Stomach (tissue), 19 donors: ENCODE measurements at places on chromosomes 1 and 21. TPM values are rescaled to one million over a fixed set of nuclear protein-coding genes. Genes with fewer than 3 reads are reported as not detected.

DNA sequence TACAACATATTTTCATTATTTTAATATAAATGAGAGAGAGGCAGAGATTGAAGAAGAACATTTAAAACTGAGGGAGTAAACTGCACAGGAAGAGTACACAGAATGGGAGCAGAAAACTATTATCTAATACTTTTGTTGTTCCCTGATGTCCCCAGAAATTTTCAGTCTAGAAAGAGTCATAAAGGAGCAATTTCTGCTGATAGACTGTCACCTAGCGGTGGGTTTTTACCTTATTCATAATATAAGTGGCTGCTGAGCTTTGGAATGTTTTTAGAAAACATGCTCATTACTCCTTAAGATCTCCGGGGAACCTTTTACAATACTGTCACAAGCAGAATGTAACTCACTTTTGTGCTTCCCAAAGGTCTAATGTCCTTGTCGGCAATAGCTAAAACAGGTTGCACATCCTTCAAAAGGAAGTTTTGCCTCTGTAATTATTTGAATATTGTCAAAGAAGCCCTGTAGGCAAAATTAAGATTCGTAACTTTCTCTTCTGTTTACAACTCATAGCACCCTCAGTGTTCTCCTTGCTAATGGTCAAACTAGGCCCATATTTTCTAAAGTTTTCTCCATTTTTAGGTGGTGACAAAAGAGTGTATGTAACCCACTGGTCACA is 4.9 kb upstream of the NPL start:
- H3K4me3 ChIP-seq, result no peak overlapping the region
- H3K36me3 ChIP-seq, result no peaks in the 10 kb centered on the region
- peaks cover 19% of the 10 kb centered on the region for H3K4me1 ChIP-seq
- H3K27me3 ChIP-seq, result no peaks in the 10 kb centered on the region

DNA sequence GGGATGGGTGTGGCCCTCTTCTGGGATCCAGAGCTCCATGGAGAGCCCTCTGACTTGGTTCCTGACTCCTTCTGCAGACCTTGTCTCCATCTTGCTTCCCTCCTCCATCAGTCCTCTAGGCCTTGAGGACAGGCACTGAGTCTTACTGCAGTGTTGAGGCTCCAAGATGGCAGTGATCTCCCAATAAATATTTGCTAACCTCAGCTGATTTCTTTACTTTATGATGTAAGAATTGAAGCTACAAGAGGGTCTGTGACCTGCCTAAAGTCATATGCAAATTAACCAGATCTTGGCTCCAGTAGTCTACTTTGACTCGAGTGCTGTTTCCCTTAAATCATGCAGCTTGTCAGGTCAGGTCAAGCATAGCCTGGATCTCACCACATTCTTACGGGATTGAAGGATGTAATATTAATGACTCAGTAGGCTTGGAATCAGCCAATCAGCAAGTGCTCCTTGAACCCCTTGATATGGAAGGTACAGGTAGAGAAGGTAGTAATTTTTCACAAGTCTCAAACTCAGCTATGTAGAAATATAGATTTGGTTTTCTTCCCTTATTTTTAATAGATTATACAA is 93.0 kb downstream of the CLIC6 start:
- no peak overlapping the region for H3K4me3 ChIP-seq
- no peak overlapping the region for H3K27ac ChIP-seq
- no peaks in the 10 kb centered on the region for H3K27me3 ChIP-seq
- DNase-seq, result no peak
- H3K4me1 ChIP-seq, result no peaks in the 10 kb centered on the region

DNA sequence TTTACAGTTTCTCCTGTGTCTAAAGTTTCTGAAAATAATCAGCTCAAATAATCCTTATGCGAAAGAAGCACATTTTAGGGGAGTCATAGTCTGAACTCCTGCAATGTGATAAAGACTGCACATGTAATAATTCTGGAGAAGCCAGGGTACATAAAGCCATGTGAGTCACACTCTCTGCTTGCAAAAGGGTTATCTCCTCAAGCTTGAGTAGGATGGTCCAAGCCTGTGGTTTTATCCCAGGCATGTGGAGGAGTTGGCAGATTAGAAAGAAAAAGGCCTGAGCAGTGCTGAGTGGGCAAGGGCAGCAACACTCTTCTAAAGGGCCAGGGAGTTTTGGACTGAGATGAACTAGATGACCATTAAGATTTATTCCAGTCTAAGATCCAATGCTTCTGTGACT is 220.4 kb downstream of the RHOU start:
- no peaks in the 10 kb centered on the region for H3K4me1 ChIP-seq
- no peak for DNase-seq
- H3K27me3 ChIP-seq, result no peaks in the 10 kb centered on the region
- no peak overlapping the region for H3K27ac ChIP-seq
- no peak overlapping the region for H3K4me3 ChIP-seq

- H3K4me1 ChIP-seq, result peaks cover 13% of the 10 kb centered on the region
- H3K27ac ChIP-seq, result no peak overlapping the region
- H3K27me3 ChIP-seq, result no peaks in the 10 kb centered on the region
- H3K4me3 ChIP-seq, result no peak overlapping the region
These were observed 83.9 kb upstream of the KCNE2 start for GRCh38 chr21:34279883-34280282.

DNA sequence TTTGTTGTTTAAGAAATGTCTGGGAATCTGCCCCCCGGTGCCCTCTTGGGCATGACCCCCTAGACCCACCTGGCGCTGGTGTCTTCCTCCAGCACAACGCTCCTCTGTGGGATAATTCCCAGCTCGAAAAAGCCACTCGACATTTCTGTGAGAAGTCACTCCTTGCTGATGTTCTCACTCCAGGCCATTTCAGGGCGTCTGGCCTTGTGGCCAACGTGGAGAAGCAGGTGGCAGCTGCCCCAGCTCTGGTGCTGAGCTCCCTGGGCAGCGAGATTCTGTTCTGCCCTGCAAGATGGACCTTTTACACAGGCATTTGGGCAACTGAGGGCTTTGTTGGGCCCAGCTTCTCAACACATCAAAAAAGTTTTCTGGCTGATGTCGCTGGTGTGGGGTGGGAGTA is 147.7 kb upstream of the WNT4 start:
- no peak overlapping the region for H3K27ac ChIP-seq
- no peaks in the 10 kb centered on the region for H3K4me1 ChIP-seq
- H3K4me3 ChIP-seq, result no peak overlapping the region
- H3K36me3 ChIP-seq, result no peaks in the 10 kb centered on the region

DNA sequence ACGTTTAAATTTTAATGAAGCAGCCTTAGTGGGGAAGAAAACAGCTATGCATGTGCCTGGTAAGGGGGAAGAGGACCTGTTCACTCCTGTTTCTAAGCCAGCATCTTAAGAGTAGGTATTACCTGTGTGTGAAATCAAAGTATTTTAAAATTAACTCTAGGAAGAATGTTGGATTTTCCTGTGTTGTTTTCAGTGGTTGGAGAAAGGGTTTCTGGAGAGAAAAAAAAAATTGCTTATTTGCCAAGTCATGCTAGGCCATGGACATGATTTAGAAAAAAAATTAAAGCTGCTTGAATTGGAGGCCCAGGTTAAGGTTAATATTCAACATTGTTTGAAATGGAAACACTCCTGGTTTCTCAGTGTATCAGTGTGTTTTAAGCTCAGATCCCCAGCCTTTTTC is 42.9 kb upstream of the DNAJC6 start:
- H3K27ac ChIP-seq, result no peak overlapping the region
- H3K4me3 ChIP-seq, result no peak overlapping the region
- no peaks in the 10 kb centered on the region for H3K36me3 ChIP-seq
- peaks cover 7% of the 10 kb centered on the region for H3K4me1 ChIP-seq

GRCh38 chr1:41374711-41375110 is 13.5 kb downstream of the FOXO6 start:
- H3K27ac ChIP-seq, result no peak overlapping the region
- no peak overlapping the region for H3K4me3 ChIP-seq
- peaks cover 8% of the 10 kb centered on the region for H3K36me3 ChIP-seq

DNA sequence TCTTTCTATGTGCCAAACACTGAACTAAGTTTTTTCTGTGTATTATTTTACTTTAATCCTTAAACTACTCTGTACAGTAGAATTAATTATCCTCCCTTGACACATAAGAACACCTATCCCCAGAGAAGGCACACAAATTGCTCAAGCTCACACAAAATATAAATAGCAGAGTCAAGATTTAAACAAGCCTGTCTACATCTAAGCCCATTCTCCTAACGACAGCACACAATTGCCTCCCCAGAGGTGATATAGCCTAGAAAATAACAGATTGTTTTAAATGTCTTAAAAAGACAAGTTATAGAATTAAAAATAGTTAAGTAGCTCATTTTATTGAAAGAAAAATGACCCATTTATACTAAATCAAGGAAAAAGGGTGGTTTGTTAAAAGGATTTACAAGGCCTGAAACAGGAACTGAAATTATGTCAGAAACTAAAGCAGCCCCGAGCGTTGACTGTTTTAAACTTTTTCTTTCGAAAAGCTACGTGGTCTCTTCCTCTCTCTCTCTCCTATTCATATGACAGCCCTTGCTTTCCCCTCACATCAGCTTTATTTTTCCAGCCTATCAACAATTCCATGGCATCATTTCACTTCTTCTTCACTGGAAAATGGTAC is 30.5 kb downstream of the TNFSF18 start:
- H3K27ac ChIP-seq, result no peak overlapping the region
- no peaks in the 10 kb centered on the region for H3K27me3 ChIP-seq
- H3K4me3 ChIP-seq, result no peak overlapping the region
- H3K36me3 ChIP-seq, result no peaks in the 10 kb centered on the region

DNA sequence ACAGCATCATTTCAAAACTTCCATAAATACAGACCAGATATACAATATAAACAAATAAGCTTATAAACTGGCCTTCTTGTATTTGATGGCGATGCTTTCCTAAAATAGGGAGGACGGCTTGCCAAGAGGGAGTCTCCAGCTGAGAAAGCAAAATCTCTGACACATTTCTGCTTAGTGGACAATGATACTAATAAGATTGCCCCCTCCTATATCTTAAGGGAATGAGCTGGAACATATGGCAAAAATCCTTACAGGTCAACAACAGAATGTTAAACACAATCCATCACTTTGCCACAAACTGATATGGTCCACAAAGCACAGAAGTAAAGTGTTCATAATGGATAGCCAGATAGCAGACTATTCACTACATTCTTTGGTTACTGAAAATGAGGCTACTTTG is 7.1 kb upstream of the GADD45A start:
- no peaks in the 10 kb centered on the region for H3K27me3 ChIP-seq
- no peak overlapping the region for H3K4me3 ChIP-seq
- no peak overlapping the region for H3K27ac ChIP-seq
- no peak for DNase-seq

DNA sequence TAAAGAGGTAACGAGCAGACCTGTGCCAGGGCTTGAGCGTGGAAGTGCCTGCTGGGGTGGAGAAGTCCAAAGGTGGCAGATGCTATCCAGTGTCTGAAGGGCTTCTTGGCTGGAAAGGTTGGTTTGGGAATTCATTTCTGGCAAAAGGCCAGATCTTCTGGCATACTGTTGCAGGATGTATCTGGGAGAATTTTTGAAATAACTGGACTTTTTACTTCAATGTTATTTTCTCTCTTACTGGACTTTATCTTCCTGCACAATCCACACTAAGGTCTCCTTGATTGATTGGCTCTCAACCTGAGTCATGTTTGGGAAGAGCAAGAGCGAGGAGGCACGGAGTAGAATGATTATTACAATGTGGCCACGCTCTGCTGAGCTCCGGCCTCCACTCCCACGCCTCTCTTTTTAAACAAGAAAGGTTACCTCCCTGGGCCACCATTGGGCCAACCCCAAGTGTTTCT is 278.4 kb downstream of the TM2D1 start:
- no peaks in the 10 kb centered on the region for H3K27me3 ChIP-seq
- H3K27ac ChIP-seq, result peak overlapping the region; percentile 8
- peaks cover 47% of the 10 kb centered on the region for H3K4me1 ChIP-seq
- no peaks in the 10 kb centered on the region for H3K36me3 ChIP-seq
- DNase-seq, result peak; percentile 39

- H3K4me1 ChIP-seq, result no peaks in the 10 kb centered on the region
- no peak for DNase-seq
- no peak overlapping the region for H3K4me3 ChIP-seq
- H3K27me3 ChIP-seq, result peaks cover 49% of the 10 kb centered on the region
- no peaks in the 10 kb centered on the region for H3K36me3 ChIP-seq
- H3K27ac ChIP-seq, result no peak overlapping the region
These were observed 4.2 kb downstream of the KRTAP10-8 start for GRCh38 chr21:44615911-44616590.

DNA sequence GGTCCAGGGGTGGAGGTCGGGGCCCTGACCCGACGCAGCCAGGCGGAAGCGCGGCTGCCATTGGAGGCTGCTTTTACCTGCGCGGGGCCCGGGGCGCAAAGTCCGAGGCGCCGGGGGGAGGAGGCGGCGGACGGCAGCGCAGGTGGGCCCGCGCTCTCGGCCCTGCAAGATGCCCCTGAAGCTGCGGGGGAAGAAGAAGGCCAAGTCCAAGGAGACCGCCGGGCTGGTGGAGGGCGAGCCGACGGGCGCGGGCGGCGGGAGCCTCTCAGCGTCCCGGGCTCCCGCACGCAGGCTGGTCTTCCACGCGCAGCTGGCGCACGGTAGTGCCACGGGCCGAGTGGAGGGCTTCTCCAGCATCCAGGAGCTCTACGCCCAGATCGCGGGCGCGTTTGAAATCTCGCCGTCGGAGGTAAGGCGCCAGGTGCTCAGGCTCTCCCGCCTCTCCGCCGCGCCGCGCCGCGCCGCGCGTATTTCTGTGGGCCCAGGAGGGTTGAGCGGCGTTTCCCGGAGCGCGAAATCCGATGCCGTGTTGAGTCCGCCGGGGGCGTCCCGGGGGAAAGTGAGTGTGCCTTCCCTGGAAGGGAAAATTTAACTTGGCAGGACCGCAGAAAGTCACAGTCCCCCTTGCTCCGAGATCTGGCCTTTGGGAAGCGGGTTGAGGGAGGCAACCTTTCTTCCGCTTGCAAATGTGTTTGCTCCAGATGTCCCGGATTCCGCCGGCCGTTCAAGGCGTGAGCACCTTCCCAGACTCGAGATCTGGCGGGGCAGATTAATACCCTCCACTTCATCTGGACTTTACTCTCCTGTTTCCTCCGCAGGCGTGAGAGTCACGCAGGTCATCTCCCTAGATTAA is at the start of gene GIPC2:
Gene GIPC2 (plus strand): TSS at position 41 of the 853 bp plus-strand sequence. CDS start 129 bp downstream, at position 170.
- peak within 1 kb of the TSS; percentile 78 for H3K27ac ChIP-seq
- no peaks in the 10 kb centered on the region for H3K36me3 ChIP-seq
- peaks cover 9% of the 10 kb centered on the region for H3K4me1 ChIP-seq
- peak; percentile 78 for DNase-seq
- peaks cover 8% of the 10 kb centered on the region for H3K27me3 ChIP-seq
- peak within 1 kb of the TSS; percentile 68 for H3K4me3 ChIP-seq

Gene SPRR2A
- not detected for total RNA-seq

Gene KRTAP7-1
- total RNA-seq, result not detected

Gene ITPKB
- total RNA-seq, result 30.3 TPM

Gene FCRL6
- total RNA-seq, result not detected
